CD4-positive, alpha-beta T cell treated with Interleukin-6 for 4 hours (primary cell): ENCODE measurements at places on chromosomes 7 and 10.

DNA sequence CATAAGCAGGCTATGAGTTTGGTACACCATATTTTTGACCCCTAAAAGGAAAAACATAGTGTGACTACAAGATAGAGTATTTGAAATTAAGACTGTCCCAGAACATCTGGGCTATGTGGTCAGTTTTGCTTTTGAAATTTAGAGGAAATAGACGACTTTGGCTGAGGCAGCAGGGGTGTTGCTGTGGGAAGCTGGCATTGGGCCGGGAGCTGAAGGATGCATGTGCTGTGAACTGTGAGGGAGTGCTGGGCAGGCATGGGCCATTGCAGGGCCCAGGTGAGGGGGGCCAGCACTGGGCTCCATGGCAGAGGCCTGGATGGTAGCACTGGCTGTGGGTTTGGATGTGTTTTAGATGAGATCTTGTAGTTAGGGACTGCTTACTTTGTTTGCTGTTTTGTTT lies 168.3 kb downstream of the BMPER start:
- DNase-seq: no peak

DNA sequence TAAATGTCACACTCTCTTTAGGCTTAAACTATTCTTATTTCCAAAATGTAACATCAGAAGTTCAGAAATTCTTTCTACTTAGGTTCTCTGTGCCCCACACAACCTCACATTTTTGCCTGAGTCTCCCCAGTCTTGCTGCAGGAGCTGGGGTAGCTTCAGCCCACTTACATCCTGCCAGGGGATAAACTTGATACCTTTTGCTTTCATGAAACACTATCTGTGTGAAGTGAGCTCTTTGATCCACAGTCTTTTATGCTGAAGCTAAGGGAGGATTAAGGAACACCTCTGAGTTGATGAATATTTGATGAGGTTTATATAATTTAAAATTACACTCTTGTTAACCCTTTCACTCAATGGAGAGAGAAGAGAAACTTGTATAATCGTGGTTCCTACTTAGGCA lies 341.0 kb downstream of the AUTS2 start:
- DNase-seq: no peak

GRCh38 chr10:22992621-22993020 lies 64.8 kb downstream of the ARMC3 start:
- DNase-seq: no peak

DNA sequence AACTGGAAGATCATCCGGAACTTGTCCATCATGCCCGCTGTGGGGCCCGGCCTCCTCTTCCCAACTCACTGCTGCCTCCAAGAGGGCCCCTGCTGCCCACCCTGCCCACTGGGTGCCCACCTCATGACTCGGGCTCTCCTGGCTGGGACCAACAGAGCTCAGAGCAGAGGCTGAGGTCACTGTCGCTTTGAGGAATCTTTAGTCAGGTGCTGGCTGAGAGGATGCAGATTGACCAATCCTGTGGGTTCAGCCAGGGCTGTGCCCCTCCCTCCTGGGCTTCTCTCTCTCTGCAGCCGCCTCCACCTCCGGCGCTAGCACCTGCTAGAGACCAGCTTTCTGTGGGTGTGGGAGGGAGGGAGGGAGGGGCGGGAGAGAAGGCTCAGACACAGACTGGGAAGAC lies at the start of gene CALHM1:
TSS of gene CALHM1 (minus strand) at position 181 of the 400 bp plus-strand sequence. CDS start at position 32, 149 bp downstream.
- DNase-seq: no peak
